ENCODE measurements at places on chromosomes 6 and 20.
A peak's percentile ranks its signal among the peaks of the same experiment; 100 is the strongest.

GRCh38 chr6:5998236-5998635, 8.5 kb downstream of the NRN1 start:
- DNase-seq: no peak

DNA sequence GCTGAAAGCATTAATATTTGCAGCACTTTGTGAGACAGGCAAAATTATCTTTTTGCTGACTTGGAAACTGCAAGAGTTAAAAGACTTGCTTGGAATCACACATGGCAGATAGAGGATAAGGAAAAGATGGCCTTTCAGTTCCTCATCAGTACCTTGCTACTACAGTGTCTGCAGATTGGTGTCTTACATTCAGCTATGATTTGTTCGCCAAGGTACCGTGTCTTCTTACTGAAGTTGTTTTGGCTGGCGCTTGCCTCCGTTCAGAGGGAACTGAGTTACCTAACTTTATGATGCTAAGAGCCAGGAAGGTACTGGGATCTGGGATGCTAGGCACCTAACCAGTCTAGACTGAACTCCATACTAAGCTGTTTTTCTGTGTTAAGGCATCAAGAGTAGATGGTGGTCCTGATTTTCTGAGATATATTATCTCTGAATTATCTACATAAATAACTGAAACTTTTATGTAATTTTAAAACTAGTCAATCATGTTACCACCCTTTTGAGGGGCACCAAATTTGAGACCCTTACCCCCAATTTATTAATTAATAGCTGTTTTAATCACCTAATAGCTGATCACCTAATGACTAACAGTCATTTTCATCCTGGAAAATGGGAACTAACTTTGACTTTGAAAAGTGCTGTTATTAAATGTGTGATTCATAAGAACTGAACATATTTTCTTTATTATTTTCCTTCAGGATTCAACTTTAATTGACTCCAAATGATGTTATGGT, 2.5 kb downstream of the WTAP start:
- DNase-seq: no peak

GRCh38 chr20:51450221-51450712, 92.3 kb downstream of the NFATC2 start:
- DNase-seq: no peak

GRCh38 chr20:46752728-46753127, 43.3 kb downstream of the SLC2A10 start:
- DNase-seq: peak; percentile 76

GRCh38 chr6:109102762-109103161, 7.5 kb downstream of the CEP57L1 start:
- DNase-seq: no peak

DNA sequence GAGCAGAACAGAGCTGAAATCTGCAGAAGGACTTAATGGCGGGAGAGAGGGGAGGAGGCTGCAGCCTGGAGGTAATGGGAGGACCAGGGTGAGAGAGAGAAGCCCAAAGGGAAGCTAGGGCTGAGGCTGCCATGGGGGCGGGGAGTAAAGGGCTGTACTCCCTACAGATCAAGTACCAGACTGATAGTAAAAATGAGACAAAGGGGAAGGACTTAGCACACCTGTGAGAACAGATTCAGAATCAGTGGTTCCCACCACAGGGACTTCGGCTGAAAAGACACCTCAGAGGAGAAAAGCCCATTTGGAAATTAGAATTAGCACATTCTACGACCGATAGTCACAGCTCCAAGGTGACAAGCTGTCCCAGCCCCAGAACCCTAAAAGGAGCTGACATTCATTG, 6.4 kb upstream of the TBXT start:
- DNase-seq: no peak

- no peak for DNase-seq
Observed at GRCh38 chr20:49349694-49350252, 71.9 kb upstream of the ZNFX1 start.
